GM04503 (cell line): ENCODE measurements at places on chromosomes 2 and 18.

DNA sequence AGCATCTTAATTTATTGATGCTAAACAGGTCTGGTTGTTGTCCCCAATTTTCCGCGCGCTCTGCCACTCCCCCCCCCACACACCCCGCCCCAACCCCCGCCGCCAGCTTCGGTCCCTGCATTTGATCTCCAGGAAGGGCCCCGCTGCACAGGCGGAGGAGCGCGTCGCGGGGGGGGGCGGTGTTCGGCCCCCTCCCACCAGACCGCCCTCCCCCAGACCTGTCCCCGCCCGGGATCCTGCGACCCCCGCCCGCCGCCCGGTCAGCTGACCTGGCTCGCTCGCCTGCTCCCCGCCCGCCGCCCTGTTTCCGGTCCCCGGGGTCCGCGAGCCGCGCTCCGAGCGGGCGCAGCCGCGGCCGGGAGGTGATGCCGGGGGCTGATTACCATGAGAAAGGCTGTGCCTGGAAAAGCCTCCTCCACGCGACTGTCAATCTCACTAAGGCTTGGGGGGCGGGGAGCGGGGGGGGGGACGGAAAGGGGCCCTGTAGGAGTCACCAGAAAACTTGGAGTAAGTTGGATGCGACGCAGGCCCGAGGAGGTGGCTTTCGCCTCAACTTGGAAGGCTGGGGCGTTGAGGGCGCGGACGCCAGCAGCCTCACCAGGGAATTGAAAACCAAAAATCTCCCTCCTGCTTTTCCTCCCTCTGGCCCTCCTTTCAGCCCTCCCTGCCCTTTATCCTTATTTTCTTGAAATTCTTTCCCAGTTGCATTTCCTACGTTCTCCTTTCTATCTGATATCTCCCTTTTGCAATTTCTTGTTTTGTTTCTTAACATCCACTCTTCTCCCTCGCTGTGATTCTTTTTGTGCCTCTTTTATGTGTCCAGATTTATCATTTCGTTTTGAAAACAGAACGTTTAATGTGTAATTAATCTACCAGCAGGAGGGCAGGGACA lies 4.4 kb upstream of the ZEB2 start:
- DNase-seq = no peak

DNA sequence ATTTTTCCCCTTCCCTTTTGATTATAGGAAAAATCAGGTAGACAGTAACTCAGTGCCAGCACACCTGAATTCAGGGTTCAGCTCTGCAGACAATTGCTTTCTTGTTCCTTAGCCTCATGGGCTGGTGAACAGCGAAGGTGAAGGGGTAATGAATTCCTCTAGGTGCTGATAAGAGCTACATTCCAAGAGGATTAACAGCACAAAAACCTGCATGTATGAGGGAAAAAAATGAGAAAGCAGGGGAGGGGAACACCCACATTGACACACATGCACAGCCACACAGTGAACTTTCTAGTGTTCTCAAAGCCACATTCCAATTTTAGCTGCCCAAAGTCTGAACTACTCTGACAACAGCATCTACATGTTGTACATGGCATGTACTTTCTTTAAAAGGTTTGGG lies 46.1 kb downstream of the SPATS2L start:
- no peak for DNase-seq

- DNase-seq = no peak
Observed at GRCh38 chr2:10591207-10591606, 98.6 kb downstream of the NOL10 start.

GRCh38 chr2:120034027-120034426 lies 21.1 kb downstream of the EPB41L5 start:
- no peak for DNase-seq

DNA sequence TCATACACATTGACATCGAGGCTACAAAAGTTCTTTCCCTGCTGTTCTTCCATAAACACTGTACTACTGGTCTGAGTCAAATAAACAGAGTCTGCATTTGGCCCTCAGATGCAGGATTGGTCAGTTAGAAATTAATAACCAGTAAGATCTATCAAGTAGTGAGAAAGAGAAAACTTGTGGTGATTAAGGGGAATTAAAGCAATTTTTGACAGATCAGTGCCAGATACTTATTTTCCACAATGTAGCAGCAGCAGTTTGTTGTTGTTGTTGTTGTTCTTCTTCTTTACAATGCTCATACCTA lies 85.0 kb downstream of the IKZF2 start:
- DNase-seq = no peak

GRCh38 chr2:24929230-24929629 lies 9.2 kb upstream of the ADCY3 start:
- DNase-seq = no peak

DNA sequence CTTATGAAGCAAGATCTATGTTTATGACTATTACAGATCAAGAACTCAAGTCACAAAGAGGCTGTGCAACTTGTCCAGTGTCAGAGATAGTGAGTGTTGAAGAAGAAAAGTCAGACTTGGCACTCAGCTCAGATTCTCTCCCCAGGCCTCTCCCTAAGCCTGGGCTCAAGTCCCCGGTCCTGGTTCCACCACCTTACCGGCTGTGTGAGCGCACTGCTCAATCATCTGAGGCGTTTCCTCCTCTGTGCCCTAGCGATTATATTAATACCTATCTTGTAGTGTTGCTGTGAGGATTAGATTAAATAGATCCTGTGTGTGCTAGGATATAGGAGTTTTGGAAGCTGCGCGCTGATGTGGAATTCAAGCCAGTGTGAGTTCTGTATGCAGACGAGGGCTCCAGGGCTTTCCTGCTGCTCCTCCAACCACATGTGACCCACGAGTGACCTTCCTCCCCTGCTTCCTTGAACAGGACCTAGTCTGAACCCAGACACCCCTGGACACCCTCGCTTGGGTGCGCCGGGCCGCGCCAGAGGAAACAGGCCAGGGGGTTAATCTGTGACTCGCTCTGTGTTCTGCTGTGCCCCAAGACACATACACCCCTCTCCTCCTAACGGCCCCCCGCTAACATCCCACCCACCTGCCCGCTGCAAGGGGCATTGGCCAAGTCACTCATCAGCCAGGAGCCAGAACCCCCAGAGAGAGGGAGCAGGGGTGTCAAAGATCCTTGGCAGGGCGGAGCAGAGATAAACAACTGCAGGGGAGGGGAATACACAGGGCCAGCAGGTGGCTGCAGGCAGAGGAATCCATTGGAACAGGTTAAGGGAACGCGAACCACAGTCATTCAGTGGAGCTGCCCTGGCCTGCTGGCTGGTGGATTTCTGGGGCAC lies 38.3 kb downstream of the TNS1 start:
- DNase-seq = no peak

DNA sequence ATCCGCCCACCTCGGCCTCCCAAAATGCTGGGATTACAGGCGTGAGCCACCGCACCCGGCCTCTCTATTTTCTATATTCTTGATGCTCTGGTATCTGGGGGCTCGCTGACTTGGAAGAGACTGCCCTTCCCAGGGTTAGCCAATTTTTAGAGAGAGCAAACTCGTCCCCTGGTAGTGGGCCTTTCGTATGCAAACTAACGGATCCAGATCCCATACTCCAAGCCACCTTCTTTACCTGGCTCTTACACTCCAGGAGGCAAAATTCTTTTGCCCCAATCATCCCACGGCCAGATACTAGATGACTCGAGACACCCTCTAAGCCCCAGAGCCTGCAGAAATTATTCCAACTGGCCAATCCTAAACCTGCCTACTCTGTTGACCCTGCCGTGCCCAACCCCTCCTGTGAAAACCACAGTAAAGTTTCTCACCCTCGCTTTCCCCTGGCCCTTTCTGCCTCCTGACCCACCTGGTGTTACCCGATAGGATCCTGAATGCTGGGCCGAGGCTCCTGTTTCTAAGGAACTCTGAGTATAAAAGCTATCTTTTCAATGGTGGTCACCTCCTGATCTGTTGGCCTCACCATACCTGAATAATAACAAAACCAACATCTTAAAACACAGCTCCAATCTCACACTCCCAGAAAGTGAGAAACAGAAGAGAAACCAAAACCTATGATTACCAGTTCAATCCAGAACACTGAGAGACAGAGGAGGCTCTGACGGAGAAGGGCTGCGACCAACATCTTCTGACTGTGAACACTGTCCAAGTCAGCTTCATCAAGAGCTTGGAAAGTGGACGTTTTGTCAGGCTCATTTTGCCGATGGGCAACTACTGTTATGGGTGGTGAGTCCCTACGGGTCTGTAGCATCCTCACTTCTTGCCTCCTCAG lies 57.6 kb upstream of the ZNF532 start:
- DNase-seq = no peak

DNA sequence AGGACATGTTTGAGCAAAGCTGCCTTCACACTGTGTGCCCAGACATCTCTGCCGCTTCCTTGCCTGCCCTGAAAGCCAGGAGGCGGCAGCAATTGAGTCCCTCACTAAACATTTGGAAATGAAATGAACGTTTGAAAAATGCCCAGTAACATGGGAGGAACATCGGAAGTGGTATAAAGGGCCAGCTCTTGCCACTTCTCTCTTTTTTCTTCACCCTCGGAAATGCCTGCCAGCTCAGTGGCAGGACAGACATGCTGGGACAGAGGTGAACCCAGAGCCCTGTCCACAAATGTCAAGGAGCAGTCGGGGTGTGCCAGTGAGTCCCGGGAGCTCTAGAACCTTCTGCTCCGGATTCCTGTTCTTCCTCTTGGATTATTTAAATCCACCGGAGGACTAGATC lies 46.1 kb downstream of the TPGS2 start:
- no peak for DNase-seq

- DNase-seq = no peak
Observed at GRCh38 chr2:221676566-221677172, 104.6 kb upstream of the EPHA4 start.

DNA sequence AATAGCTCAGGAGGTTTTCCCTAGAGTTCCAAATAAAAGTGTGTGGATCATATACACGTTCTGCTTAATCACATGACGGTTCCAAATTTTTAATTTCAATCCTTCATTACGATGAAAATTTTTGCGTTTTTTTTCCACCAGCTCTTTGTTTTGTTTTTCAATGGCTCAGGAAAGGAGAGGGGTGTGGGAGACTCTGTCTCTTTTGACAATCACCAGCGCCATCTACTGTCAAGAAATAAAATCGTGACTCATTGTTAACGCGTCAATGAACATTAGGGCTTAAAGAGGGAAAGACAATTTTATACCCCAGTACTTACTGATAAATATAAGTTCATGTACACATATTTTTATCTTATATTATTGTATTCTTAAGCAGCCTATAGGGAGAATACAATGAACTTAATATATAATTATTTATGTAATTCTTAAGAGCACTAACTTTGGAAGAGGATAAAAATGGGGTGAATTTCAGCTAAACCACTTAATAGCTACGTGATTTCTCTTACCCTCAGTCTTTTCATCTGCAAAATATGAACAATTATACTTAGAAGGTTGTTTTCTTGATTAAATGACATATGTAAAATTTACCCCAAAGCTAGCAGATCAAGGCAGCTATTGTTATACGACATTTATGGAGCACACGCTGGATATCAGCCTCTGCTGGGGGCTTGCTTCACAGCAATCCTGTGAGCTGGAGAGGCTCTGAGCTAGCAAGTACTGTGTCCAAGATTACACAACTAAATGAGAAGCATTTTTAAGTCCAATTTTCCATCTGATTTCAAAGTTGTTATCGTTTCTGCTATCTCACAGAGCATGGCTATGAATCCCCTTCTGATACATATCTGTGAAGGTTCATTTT lies 47.4 kb upstream of the RMDN2 start:
- DNase-seq = no peak

DNA sequence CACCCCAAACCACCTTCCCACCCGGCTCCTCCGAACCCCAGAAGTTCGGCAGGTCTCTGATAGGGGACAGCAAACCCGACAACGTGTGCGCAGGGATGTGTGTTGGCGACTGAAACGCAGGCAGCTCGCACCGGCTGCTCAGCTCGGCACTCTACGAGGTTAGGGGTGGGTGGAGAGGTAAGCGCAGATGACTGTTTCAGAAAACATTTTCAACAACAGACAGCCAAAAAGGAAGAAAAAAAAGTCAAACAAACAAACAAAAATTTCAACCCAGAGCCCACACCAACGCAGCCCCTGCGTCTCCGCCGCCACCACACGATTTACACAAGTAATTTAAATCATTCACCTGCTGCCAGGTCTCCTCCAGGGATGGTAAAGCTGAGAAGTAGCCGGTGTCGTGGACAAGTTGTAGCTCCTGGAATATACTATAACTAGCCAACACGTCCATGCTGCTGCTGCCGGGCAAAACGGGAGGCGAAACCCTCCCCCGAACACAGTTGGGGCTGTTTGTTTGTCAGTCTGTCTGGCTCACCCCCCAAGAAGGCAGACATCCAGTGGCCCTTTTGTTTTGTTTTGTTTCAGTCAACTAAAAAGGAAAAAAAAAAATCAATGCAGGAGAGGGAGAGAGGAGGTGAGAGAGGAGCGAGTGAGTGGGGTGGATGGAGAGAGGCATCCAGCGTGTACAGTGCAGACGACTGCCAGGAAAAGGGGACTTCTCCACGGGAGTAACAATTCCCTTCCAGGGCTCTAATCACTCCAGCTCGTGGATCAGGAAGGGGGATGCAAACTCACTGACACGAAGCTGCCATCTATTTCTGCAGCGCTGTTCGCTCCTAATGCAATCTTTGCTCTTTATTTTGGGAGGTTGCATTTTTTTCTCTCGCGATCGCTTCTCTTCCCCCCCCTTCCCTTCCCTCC lies at the start of gene KLF7:
Gene KLF7 (minus strand): TSS at position 828 of the 918 bp plus-strand sequence. CDS start 380 bp downstream, at position 448.
- DNase-seq = no peak

DNA sequence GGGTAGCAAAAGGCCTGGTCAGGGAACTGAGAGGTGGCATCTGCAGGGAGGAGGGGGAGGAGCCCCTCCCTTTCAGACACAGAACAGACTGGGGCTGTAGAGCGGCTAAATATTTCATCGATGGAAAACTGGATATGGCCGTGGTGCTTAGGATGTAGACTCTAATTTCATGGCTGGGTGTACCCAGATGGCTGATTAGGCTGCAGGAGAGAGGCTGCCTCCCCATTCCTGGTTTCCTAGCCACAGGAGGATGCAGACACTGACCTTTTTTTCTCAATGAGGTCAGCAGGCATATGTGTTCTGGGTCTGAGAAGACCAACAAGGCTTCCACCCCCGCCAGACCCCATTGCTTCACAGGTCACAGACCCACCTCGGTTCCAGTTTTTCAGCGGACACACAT lies 79.3 kb upstream of the STPG4 start:
- no peak for DNase-seq

DNA sequence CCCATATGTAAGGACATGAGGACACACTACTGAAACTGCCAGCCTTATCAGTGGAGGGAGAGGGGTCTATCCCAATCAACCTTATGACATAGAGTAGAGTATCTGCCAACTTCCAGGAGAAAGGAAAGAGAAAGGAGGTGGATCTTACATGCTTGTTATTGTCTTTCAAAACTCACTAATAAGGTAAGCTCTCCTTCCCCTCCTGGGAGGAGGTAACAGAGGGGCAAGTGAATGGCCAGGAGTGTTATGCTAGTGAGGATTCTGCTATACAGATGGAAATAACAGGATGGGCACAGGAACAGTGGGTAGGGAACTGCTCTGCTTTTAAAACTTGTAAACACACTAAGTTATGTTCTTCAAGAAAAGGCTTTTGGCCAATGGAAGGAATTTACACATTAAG lies 1020.1 kb downstream of the TDRD15 start:
- no peak for DNase-seq

GRCh38 chr2:143399631-143400069 lies 270.4 kb downstream of the ARHGAP15 start:
- DNase-seq = no peak
